ENCODE measurements at places on chromosomes 4 and X.

GRCh38 chr4:151169223-151169622 is 69.8 kb downstream of the RPS3A start:
- DNase-seq: no peak

DNA sequence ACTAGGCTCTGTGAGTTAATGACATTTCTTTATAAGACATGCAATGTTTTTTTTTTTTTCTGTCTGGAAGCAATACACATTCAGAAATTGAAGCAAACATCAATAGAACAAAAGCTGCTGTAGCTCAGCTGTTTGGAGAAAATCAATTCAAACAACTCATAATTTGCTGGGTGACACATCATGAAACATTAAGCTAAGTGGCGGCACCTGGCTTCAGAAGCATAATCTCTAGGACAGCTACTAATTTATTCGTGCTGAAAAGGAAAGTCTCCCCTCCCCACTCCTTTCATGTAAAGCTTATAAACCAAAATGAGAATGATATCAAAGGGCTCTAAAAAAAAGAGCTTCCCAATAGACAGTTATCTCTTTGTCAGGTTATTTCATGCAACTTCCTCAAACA is 73.9 kb downstream of the LUZP4 start:
- DNase-seq: no peak

DNA sequence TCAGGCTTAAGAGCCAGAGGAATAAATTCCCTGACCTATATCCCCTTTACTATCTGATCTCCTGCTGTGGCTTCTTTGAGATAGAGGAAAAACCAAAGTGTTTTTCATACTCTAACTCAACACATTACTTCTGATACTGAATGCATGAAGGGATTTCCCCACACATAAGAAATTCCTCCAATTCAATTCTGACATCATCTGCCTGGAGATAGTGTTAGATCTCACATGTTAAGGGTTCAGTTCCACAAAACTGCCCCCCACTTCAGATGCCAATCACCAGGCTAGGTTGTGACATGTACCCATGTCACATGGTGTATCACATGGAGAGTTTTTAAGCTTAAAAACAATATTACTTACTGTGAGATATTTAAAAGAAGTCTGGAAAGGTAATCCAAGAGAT is 46.8 kb downstream of the GSTCD start:
- no peak for DNase-seq

DNA sequence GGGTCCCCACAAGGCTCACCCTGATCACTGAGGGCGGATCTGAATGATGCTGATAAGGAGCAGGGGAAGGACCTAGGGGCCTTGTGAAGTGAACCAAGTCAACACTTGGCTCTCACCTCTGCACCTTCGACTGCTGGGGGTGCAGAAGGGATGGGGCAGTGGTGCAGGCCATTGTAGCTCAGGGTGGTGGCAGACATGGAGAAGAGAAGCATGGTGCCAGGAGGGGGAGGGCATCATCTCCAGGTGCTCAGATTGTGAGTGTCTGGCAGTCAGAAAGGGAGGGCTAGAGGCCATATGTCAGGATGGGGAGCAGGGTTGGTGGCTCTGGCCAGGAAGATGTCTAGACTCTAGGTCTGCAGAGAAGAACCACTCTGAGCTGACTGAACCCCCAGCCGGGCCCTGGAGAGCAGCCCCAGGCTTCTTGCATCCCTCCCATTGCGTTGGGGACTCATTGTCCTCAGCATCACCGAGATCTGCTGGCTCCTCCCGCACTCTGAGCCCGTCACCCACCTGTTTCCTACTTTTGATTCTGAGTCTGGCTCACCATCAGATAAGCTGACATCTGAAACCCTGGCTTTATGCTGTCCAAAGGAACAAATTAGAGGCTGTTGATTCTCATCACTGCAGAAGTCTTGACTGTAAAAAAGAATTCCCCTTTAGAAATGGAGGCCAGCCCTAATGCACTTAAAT is 3.8 kb downstream of the APLN start:
- no peak for DNase-seq

DNA sequence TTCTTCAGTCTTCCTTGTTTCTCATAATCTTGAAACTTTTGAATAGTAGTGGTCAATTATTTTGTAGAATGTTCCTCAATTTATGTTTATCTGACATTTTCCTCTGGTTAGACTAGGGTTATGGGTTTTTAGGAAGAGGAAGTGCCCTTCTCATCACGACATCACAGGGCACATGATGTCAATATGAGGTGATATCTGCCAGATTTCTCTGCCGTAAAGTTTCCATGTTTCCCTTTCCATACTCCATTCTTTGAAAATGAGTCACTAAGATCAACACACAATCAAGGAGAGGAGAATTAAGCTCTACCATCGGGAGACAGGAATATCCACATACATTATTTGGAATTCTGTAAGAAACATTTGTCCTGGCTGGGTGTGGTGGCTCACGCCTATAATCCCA is 28.4 kb downstream of the RP2 start:
- no peak for DNase-seq

- DNase-seq: no peak
Measured at GRCh38 chr4:29541757-29542156, 1178.4 kb upstream of the PCDH7 start.

GRCh38 chr4:166252487-166253402 is 379.7 kb downstream of the TLL1 start:
- DNase-seq: no peak

DNA sequence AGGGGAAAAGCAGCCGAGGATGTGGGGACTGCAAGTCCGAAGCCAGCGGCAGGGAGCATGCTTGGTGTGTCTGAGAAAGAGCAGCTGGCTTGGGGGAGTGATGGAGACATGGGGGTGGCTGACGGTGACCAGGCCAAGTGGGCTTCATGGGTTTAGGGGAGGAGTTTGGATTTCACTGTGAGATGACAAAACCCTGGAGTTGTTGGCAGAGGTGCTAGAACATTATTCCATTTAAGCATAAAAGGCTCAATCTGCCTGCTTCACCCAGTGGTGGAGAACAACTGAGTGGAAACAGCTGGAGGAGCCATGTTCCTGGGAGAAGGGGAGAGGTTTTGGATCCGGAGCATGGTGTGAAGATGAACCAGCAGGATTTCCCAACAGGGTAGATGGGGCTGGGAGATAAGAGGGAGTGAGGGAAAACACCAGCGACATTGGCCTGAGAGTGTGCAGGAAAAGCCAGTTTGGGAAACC is 318.0 kb upstream of the TAPT1 start:
- no peak for DNase-seq

GRCh38 chr4:64780664-64781063 is 371.4 kb upstream of the TECRL start:
- no peak for DNase-seq

DNA sequence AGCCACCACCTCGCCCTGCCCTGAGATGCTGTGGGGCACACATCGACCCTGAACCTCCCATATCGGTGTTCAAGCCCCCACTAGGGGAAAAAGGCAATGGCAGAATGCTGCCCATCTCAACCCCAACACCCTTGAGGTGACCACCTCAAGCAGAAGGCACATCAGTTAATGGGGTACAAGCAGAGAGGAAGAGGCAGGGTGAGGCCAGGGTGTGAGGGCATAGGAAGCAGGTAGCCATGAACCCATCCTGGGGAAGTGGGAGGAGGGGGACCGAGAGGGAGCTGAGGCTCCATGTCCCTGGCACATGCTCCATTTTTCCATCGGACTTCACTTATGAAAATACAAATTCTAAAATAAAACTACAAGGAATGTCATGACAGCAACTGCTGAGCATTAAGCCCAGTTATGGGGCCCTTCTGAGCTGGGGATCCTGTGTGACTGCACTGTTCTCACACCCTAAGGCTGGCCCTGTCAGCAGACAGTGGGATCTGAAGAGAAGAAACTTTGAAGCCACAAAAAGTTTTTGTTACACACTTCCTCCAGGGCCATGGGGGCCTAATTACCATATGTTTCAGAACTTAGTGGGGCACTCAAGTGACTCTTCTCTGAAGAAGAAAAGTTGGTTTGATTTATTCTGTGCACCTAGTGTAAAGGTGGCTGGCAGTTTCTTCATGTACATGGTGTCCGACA is 68.2 kb upstream of the FAM241A start:
- DNase-seq: no peak

DNA sequence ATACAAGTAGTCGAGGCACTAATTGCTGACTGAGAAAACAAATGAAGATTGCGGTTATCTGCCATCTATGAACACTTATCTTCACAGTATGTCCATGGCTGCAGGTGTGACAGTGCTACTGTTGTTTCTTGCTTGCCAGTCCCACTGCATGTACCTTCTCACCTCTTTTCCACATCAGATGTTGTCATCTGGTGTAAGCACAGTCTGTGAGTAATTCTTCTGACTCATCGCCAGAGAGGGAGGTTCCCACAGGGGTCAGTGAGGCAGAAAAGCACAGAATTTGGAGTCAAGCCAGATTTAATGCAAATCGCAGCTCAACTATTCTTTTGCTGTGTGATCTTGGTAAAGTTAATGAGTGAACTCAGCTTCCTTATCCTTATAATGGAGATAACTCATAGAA is 144.4 kb downstream of the GLRA2 start:
- peak; percentile 39 for DNase-seq

- no peak for DNase-seq
Measured at GRCh38 chr4:161321706-161322105, 842.1 kb downstream of the FSTL5 start.

GRCh38 chrX:152614791-152615190 is 22.9 kb upstream of the GABRQ start:
- DNase-seq: no peak

- no peak for DNase-seq
Measured at GRCh38 chrX:151688695-151689094, 6.6 kb upstream of the PRRG3 start.

- no peak for DNase-seq
Measured at GRCh38 chr4:125389713-125390112, 75.0 kb downstream of the FAT4 start.

- DNase-seq: no peak
Measured at GRCh38 chr4:171947400-171947799, 134.2 kb downstream of the GALNTL6 start.

DNA sequence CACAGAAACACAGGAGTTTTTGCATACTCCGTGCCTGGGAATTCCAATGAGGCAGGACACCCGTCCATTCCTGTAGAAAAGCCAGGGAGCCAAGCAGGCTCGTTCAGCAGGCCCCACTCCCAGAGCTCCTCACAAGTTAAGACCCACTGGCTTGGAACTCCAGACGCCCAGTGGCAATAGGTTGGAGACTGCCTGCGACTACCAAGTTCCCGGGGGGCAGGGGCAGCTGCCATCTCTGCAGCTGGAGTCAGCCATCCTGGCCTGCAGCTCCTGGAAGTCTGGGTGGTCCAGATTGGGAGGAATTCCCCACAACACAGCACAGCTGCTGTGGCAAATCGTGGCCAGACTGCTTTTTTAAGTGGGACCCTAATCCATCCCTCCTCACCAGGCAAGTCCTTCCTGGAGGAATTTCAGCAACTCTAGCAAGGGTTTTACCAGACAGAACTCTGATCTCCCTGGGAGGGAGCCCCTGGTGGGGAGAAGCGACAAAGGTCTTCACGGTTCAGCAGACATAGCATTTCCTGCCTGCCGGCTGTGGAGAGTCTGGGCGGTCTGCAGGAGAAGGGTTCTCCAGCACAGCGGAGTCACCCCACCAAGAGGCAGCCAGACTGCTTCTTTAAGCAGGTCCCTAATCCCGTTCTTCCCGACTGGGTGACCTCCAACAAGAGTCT is 231.9 kb downstream of the STPG2 start:
- no peak for DNase-seq

- DNase-seq: peak; percentile 61
Measured at GRCh38 chrX:49230500-49231232, 2.5 kb downstream of the CACNA1F start.

DNA sequence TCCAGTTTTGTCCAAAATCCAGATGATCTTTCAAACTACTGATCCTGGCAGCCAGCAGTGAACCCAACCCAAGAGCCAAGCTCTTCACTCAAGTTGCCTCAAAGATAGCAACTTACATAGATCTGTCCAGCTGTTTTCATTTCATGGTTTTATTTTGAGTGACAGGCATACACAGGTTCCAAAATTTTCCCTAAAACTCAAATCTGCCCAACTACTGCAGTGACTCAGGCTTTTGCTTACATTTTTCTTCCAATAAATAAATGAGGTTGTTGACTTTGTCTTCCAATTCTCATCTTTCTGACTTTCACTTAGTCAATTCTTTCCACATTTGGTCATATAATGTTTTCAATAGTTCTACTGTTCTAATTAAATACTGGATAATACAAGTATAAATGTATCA is 158.8 kb downstream of the TECRL start:
- DNase-seq: no peak

DNA sequence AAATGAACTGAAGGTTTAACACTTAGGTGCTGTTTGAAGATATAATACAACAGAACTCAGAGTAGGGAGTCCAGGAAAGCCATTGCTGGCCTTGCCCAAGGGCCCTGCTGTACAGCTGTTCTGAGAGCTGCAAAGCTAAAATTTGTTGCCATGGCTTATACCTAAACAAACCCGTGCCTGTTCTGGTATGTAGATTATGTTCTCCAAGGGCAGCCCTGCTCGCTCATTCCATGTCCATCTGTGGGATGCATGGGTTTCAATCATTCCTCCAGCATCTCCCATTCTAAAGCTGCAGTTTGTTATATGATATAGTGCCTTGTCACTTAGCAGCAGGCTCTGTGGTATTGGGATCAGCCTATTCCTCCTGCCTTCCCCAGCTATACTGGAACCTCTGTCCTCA is 80.8 kb upstream of the BMPR1B start:
- no peak for DNase-seq

DNA sequence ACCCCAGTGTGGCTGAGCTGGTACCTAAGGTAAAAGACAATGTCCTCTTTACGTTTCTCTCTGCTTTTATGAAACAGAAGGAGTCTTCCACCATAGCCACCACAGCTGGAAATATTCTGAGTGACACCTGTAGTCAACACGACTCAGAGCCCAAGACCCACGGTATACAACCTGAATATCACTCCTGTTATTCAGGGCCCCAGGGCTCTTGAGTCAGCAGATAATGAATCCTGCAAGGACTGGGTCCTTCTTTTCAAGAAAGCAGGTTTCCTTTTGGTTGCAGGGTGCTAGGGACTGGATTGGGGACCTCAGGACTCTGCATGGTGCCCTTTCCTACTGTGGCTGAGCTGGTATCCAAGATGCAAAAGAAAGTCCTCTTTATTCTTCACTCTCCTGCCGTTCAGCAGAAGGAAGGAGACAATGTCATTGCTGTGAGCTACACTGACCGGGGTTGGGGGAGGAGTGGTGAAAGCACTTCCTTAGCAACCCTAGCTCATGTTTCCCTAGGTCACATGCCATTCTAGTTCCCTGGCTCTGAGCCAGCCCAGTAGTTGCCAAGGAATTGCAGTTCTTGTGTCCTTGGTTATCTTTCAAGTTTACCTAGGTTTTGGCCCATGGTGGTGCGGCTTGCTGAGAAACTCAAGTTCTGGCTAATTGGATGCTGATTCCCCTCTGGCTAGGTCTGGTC is 23.7 kb upstream of the UNC5C start:
- DNase-seq: no peak

DNA sequence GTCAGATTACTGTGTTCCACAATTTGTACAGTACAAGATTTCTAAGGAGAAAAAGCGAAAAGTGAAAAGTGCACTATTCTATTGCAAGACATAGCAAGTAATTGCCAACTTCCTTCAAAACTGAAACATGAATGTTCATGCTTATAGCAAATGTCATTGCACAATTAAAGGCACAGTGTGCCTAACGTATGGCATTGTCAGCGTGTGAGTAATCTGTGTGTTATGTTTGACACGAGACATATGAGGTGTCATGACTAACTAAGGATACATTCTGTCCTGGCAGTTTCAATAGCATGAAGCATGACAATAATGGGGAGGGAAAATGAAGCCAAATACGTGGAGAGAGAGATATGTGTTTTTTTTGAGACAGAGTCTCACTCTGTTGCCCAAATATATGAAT is 33.6 kb upstream of the TBC1D9 start:
- DNase-seq: no peak
